Activated T-helper 1 cell treated with anti-CD3 and anti-CD28 coated beads, Interleukin-2, amount 50 U/mL, for 16 hours (primary cell): ENCODE measurements at places on chromosomes 4 and X.

DNA sequence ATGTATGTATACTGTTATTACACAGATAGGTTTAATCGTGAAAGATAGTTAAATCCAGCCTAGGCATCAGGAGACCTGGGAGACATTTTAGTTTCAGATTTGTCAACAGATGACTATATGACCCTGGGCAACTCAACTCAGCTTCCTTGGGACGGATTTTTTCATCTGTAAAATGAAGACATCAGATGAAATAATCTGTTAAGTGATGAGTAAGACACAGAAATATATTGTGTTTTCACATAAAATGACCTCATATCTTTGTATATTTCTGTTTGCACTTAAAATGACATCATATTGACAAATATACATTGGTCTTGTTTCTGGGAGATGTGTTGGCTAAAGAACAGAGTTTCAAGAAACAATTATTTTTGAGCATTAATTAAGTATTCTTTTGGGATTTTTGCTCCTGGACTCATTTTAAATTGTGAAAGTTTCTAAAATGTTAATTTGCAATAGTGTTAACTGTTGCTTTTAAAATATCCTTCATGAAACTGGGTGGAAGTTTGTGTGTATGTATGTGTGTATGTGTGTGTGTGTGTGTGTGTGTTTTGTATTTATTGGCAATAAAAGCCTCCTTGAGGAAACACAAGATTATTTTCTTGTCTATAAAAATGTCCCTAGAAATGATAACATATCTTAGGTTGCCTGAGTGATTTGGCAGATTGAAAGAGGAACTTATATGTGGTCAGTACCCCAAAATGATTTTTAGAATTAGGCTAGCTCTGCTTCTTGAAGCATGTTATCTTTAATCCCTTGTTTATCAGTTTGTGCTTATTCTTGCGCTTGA lies 29.1 kb upstream of the MMAA start:
- DNase-seq = no peak

- DNase-seq = no peak
These were observed 74.6 kb upstream of the SH3RF1 start for GRCh38 chr4:169345316-169345721.

- peak; percentile 27 for DNase-seq
These were observed 186.9 kb downstream of the LRBA start for GRCh38 chr4:150828159-150828558.

DNA sequence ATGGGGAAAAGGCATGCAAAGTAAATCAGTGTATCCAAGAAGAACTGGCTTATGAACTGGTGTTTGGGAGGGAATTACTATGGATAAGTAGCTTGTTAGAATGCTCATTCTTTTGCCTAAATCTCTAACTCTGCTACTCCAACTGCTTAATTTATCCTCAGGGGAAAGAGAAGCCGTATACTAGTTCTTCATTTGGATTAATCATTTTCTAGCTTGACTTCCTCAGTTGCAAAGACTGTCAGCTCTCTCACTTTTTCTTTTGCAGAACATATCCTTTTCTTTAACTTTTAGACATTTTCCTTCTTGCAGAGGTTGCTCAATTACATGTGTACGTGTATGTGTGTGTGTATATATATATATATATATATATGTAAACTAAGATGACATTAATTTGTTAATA lies 21.9 kb downstream of the GPRIN3 start:
- no peak for DNase-seq

GRCh38 chrX:56233682-56234081 lies 1.5 kb downstream of the KLF8 start:
- DNase-seq = no peak

GRCh38 chr4:52028970-52029369 lies 8.8 kb upstream of the LRRC66 start:
- no peak for DNase-seq

- no peak for DNase-seq
These were observed 76.2 kb upstream of the ESX1 start for GRCh38 chrX:104330966-104331365.

DNA sequence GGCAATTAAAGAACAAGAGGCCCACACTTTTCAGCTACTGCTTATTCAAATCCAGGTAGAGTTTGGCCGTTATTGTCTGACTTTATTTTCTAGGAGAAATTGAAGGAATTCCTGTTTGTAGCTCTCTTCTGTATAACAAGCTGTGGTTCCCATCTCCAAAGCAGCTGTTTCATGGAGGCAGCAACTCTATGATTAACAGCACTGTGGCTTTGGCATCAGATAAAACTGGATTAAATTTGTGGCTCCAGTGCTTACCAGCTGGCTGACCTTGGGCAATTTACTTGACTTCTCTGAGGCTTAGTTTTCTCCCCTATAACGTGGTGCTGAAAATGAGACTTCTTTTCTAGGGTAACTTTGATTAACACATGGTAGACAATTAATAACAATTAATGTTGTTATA lies 28.1 kb downstream of the SLC30A9 start:
- DNase-seq = no peak

DNA sequence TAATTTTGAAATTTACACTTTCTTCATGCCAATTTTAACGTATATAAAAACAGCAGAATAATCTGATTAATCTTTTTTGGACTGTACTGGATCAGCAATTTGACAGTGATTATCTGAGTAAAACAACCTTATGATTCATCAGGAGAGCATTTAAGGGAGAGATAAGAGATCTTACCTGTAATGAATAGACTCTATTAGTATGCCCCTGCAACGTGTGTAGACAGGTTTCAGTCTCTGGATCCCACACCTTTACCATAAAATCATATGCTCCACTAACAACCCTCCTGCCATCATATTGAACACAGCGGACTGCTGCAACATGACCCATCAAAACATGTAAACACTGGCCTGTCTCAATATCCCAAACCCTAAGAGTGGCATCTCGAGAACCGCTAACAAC lies 210.1 kb downstream of the FBXW7 start:
- DNase-seq = no peak

DNA sequence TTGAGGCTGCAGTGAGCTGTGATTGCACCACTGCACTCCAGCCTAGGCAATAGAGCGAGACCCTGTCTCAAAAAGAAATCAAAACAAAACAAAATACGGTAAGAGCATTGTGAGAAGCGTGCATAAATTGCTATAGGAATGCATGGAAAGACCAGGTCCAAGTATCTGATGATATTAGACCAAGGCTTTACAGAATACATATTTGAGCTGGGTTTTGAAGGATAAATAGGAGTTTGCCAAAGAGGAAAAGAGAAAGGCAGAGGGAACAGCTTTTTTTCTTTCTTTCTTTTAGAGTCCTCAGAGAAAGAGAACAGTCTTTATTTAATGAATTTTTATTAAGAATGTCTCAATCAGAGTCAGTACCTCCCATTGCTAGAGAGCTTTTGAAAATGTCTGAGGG lies 79.5 kb upstream of the PRPS1 start:
- DNase-seq = no peak

DNA sequence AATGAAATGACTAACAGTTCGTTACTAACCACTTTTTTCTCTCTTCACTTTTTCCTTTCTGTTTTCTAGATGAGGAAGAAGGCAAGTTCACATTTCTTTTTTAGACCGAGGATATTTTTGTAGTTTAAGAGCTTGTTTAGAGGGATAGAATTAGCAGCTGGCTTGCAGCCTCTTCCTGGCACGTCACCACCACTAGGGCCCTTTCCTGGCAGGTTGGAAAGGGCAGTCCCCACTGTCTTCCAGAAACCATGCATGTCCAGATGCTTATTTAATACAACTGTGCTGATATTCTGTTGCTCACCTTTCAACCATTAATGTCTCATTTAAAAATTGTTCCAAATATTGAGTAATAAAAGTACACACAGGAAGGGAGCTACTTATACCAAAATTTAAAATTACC lies 209.5 kb upstream of the PACRGL start:
- DNase-seq = no peak

DNA sequence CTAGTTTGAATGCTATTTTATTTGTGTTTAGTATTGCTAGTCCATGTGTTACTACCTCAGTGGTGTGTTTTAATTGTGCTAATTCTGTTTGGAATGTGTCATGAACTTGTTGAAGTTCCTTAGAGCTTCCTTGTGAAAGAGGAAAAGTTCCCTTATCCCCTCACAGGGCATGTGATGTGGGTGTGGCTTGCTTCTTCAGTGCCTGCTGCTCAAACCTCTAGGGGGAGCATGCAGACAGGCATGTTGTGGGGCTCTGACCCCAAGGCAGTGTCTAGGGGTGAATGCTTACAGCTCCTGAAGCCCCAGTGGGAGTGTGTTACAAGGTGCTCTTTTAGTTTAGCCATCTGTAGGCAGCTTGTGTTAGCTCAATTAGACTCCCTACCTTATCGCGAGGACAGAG lies 86.5 kb downstream of the MAGED4 start:
- no peak for DNase-seq

GRCh38 chr4:83267830-83268475 lies 16.6 kb downstream of the COQ2 start:
- DNase-seq = no peak

DNA sequence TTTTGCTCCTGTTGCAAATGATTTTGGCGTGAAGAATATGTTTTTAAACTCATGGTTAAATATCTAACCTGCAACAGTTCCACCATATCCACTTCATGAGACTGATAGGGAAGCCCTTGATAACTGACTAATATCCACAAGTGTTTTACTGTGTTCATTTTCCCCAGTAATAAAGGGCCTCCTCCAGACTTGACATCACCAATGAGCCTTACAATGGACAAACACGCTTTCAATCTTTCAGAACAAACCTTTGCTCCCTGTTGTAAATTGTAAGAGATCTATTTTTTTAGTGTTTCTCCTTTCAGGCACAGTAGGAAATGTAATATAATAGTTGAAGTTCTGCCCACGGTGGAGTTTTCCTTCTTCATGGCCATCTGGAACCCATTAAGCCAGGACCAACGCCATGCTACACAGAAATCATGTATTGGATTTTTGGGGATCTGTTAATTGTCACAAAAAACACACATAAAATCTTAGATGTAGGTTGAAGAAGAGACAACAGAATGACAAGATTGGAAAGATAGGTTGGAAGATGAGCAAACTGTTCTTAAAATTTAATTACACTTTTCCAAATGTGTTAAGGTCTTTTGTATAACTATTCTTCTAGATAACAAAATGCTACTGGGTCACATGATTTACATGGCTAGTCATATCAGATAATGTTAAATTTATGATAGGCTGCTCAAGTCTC lies 1030.1 kb downstream of the FSTL5 start:
- no peak for DNase-seq

- no peak for DNase-seq
These were observed 1351.6 kb upstream of the PABPC4L start for GRCh38 chr4:135553213-135553612.

DNA sequence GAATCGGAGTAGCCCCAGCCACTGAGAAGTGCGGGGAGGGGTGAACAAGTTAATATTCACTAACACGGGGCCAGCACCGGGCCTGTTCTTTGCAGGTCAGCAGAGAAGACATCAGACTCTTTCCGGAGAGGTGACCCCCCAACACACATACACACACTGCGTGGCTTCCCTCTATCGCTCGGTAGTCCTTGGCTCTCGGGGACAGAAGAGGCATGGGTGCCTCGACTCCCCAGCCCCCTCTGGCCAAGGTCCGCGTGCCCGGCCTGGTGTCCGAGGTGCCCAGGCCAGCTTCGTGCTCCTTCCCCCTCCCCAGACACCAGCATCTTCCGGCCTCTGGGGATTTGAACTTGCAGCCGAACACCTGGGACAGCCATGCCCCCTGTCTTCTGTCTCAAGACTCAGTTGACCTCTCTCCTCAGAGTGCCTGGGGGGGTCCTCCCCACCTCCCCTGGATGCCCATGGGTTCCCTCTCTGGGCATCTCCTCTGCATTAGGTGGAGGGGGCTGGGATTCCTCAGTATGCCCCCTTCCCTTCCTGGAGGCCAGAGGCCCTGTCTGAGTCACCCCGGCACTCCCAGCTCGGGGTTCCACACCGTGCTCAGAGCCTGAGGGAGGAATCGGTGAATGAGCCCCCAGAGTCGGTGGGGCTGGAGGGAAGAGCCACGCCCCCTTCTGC lies 104.5 kb downstream of the SORCS2 start:
- no peak for DNase-seq

DNA sequence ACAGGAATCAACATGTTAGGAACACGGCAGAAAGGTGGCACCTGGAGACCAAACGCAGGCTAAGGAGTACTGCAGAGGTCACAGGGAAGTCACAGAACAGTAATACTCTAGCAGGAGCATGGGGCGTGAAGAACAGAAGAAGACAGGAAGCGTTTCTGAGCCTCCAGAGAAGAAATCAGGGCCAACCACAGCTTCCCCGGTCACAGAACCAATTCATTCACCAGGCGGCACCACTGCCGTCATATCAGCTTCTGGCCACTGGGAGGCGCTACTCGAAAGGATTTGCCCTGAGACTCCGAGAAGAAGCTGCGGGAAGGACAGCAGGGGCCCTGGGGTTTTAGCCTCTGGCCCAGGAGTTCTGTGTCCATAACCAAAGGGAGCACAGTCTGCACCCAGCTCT lies 78.0 kb upstream of the DRD5 start:
- peak; percentile 32 for DNase-seq
